IMR-90 (cell line): ENCODE measurements at places on chromosomes 3 and 15. TPM values are rescaled to one million over a fixed set of nuclear protein-coding genes. Genes with fewer than 3 reads are reported as not detected.

Gene PARP15
- not detected in 2 replicates for total RNA-seq

DNA sequence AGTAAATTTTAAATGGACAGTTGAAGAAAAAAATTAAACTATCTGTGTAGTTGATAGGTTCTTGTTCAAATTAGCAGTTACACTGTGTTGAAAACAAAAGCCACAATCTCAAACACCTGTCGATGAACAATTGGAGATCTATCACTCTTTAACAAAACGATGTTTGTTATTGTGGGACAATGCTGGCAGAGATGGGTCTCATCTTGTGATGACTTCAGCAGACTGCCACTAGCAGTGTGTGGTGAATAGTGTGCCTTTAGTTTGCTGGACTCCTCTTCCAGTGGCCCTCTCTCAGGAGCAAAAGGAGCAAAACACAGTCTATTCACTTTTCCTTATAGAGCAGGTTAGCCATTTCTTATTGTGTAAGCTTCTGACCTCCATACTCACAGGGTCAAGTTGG lies 14.7 kb upstream of the TRIM59 start:
- no peak for DNase-seq
- H3K4me1 ChIP-seq, result no peaks in the 10 kb centered on the region
- H3K27ac ChIP-seq, result no peak overlapping the region
- no peaks in the 10 kb centered on the region for H3K27me3 ChIP-seq

Gene SLC51A
- total RNA-seq, result not detected in 2 replicates

DNA sequence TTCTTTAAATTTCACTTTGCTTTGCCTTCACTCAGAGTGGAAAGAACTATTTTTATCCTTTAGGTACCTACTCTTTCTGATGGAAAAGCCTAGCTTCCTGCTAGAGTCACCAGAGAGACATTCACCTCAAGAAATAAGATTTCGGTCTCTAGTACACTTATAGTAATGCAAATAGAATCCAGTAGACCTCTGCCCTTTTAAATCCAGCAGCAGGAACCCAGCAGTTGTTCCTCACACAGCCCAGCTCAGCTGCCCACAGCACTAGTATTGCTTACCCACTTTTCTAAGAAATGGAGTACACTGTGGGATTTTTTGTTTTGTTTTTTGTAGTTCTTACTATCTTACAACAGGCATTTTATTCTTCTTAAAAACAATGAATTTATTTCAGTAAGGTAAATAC lies 497.0 kb upstream of the CCDC54 start:
- no peaks in the 10 kb centered on the region for H3K4me1 ChIP-seq
- DNase-seq, result no peak
- H3K4me3 ChIP-seq, result no peak overlapping the region
- no peaks in the 10 kb centered on the region for H3K27me3 ChIP-seq

- no peaks in the 10 kb centered on the region for H3K27me3 ChIP-seq
- H3K4me1 ChIP-seq, result peaks cover 59% of the 10 kb centered on the region
- no peak for DNase-seq
- H3K36me3 ChIP-seq, result peaks cover 78% of the 10 kb centered on the region
Observed at GRCh38 chr3:134357261-134357913, 16.9 kb downstream of the AMOTL2 start.
